LHCN-M2 (cell line): ENCODE measurements at places on chromosomes 3 and 15. TPM values are rescaled to one million over a fixed set of nuclear protein-coding genes. Genes with fewer than 3 reads are reported as not detected.

GRCh38 chr3:49724586-49724985 is 835 bp upstream of the GMPPB start:
- DNase-seq = no peak

DNA sequence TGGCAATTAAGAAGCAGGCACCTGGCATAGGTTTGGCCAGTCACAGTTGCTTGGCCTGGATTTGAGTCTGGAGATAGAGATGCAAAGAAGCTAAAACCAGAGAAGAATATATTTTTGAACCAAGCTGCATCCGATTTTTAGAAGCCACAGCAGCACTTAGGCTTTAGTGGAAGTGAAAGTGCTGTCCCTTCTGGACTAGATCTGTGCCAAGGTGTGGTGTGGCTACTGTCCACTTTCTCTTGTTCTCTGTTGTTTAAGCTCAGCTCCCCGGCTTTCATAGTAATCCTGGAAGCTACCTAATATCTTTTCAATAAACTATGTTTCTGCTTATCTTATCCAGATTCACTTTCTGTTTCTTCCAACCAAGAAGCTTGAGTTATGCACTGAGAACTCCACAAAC is 183.4 kb upstream of the THRB start:
- no peak for DNase-seq

DNA sequence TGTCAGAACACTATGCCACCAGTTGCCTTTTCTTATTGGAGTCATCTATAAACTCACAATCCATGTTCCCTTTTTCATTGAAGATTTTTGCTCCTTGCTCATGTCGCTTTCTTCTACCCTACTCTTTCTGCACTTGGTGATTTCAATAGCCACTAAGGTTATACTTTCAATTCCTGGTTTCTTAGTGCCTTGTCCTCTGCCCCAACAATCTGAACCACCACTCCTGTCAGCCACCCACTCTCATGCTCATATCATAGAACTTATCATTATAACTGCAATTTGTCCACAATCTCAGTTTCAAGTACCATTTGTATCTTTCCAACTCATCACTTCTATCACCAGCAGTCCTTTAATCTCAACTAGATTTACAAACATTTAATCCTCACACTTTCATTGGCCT is 10.0 kb upstream of the GRAMD1C start:
- DNase-seq = no peak

DNA sequence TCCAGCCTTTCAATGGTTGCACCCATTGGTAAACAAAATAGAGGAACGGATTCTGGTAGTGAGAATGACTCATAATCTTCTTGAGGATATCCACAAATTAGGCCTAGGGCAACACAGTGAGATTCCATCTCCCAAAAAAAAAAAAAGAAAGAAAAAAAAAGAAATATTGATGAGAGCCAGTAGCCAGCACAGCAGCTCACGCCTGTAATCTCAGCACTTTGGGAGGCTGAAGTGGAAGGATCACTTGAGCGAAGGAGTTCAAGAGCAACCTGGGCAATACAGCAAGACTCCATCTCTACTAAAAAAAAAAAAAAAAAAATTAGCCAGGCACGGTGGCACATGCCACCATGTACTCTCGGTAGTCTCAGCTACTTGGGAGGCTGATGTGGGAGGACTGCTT is 51.9 kb downstream of the DENND4A start:
- DNase-seq = no peak

DNA sequence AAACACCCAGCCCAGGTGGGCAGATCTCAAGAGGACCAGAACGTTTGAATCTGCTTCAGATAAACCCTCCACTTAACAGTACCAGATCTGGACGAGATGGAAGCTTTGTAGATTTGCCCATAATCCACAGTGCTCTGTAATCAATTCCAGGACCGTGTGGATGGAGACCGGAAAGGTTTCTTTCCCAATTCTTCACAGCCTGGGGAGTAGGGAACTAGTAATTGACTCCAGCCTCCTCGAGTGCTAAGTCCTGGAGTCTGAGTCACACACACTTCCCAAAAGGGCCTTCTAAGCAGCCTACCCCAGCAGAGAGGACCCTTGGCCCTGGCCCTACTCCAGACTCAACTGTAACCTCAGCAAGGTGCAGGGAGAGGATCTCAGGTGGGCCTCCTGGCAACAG is 56.2 kb upstream of the TSEN2 start:
- no peak for DNase-seq

DNA sequence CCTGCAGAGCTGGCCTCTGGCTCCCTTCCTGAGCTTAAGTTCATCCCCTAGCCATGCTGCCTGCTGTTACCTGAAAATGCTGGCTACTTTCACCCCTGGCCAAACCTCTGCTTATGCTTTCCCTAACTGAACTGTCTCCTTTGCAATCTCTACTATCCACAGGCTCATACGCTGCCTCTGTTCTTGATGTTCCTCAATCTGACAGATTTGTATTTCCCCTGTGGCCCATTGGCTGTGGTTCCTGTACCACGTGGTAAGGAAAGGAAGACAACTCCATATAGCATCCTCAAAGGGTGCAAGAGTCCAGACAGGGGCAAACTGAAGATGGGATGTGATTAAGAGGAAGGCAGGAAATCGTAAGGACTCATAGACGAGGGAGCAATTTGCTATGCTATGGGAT is 33.2 kb downstream of the TGM4 start:
- no peak for DNase-seq

LARP6 gene
- total RNA-seq = 43.6 and 45.0 TPM in 2 replicates

FES gene
- 0.34 and 0.64 TPM in 2 replicates for total RNA-seq
